Endodermal cell (in vitro differentiated cells): ENCODE measurements at places on chromosomes 5 and 9. TPM values are rescaled to one million over a fixed set of nuclear protein-coding genes. Genes with fewer than 3 reads are reported as not detected.
A peak's percentile ranks its signal among the peaks of the same experiment; 100 is the strongest.

DNA sequence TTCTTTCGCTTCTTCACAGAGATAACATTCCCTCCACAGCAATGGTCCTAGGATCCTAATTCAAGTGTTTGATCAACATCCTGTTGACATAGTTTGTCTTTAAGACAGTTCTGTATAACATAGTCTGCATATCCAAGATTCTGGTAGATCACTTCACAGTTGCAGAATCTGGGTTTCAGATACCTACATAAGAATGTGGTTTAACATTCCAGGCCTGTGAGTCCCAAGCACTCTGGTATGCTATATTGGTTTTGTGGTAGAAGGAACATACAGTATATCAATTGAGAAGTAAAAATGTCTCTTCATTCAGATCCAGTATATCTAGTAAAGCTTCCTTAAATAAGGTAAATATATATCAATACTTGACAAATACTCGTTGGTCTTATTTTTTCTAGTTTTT is 914.2 kb upstream of the CDH6 start:
- no peak for DNase-seq
- no peak overlapping the region for H3K27ac ChIP-seq
- H3K27me3 ChIP-seq, result no peaks in the 10 kb centered on the region
- H3K4me1 ChIP-seq, result no peaks in the 10 kb centered on the region

DNA sequence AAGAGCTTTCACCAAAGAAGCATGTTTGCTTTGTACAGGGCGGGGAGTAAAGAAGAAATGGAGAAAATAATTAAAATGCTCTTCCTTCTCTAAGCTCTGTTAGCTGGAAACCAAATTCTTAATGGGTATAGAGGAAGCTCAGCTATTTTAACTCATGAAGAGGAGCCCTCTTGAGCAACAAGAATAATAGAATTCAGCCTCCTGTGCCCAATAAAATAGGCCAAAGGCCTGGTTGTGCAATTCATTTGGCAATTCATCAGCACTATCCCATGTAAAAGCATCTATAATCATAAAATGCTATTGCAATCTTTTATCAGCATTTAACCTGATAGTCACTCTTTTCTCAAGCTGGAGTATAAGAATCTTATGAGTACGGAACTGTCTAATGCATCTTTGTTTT is 133.6 kb upstream of the CDH6 start:
- no peaks in the 10 kb centered on the region for H3K36me3 ChIP-seq
- DNase-seq, result no peak
- no peak overlapping the region for H3K27ac ChIP-seq
- no peak overlapping the region for H3K4me3 ChIP-seq
- H3K4me1 ChIP-seq, result no peaks in the 10 kb centered on the region

GRCh38 chr5:32522429-32523143 is 62.8 kb upstream of the SUB1 start:
- no peak overlapping the region for H3K27ac ChIP-seq
- H3K4me3 ChIP-seq, result no peak overlapping the region
- H3K27me3 ChIP-seq, result peaks cover 5% of the 10 kb centered on the region
- DNase-seq, result no peak
- no peaks in the 10 kb centered on the region for H3K36me3 ChIP-seq
- no peaks in the 10 kb centered on the region for H3K4me1 ChIP-seq

- no peaks in the 10 kb centered on the region for H3K27me3 ChIP-seq
- H3K4me1 ChIP-seq, result no peaks in the 10 kb centered on the region
- H3K36me3 ChIP-seq, result no peaks in the 10 kb centered on the region
Observed at GRCh38 chr5:178058321-178059012, 54.9 kb upstream of the N4BP3 start.

DNA sequence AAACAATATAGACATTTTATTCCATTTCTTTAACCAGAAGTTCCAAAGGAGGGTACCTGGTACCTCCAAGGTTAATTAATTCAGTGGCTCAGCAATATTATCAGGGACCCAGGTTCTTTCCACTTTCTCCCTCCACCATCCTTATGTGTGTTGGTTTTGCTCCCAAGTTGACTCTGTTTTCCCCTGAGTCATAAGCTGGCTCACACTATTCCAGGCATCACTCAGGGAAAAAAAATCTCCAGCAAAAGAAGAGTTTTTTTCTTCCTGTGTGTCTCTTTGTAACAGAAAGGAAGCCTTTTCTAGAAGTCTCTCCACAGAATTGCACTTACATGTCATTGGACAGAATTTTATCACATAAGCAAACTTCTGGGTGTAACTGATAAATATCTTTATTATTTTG is 31.2 kb upstream of the GALNT10 start:
- H3K27me3 ChIP-seq, result no peaks in the 10 kb centered on the region
- no peaks in the 10 kb centered on the region for H3K36me3 ChIP-seq

Gene PDE4D
- 11.1 to 19.2 TPM (median 11.4 TPM) in 3 replicates for total RNA-seq

DNA sequence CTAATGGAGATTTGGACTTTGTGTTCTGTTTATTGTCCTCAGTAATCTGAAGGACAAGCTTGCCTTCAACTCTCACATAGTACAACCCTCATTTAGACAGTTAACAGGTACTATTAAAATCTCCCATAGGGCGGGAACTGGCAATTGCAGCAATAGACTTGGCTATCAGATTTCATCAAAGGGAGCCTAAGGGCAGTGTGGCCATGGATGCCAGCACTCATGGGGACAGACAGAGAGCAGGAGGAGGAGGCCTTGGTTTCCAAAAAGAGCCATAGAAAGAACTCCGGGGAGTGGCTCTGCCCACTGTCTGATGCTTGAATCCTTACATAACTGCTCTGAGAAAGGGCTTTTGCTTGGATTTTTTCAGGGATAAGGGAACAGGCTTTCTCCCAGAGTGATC is 6.8 kb downstream of the SLC36A1 start:
- no peaks in the 10 kb centered on the region for H3K27me3 ChIP-seq
- H3K36me3 ChIP-seq, result peaks cover 3% of the 10 kb centered on the region
- no peak for DNase-seq
- H3K27ac ChIP-seq, result no peak overlapping the region
- H3K4me1 ChIP-seq, result peaks cover 3% of the 10 kb centered on the region

Gene GFM2
- total RNA-seq, result 41.3 and 43.1 TPM in 2 replicates

DNA sequence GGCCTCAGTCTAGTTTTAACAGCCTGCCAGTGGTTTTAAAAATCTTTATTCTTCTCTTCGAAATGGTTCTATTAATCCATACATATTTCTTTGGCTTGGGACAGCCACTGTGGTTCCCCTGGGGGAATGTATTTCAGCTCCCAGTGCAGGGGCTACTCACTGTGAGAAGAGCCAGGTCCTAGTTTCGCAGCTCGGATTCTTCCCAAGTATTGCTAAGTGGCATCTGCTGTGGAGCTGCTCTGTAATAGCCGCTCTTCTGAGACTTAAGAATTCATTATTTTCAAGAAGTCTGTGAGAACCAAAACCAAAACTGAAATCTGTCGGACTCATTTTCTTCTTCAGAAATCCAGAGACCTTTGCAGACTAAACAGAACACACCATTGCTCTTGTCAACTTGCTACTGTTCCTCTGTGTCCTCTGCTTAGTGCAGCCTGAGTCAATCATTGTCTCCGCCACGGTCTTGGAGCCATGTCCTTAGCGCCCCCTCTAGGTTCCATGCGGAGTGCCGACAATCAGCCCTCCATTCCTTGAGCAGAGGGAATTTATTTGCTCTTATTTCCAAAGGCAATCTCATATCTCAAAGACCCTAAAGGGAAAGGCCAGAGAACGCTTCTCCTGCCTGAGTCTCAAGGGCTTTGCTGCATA is 478.2 kb downstream of the SPATA31D1 start:
- no peaks in the 10 kb centered on the region for H3K27me3 ChIP-seq
- no peak overlapping the region for H3K27ac ChIP-seq
- peak; percentile 90 for DNase-seq
- H3K4me1 ChIP-seq, result peaks cover 2% of the 10 kb centered on the region
- no peaks in the 10 kb centered on the region for H3K36me3 ChIP-seq
- no peak overlapping the region for H3K4me3 ChIP-seq

GRCh38 chr5:94847019-94847418 is 228.6 kb downstream of the SLF1 start:
- no peak overlapping the region for H3K27ac ChIP-seq
- DNase-seq, result no peak
- no peak overlapping the region for H3K4me3 ChIP-seq

DNA sequence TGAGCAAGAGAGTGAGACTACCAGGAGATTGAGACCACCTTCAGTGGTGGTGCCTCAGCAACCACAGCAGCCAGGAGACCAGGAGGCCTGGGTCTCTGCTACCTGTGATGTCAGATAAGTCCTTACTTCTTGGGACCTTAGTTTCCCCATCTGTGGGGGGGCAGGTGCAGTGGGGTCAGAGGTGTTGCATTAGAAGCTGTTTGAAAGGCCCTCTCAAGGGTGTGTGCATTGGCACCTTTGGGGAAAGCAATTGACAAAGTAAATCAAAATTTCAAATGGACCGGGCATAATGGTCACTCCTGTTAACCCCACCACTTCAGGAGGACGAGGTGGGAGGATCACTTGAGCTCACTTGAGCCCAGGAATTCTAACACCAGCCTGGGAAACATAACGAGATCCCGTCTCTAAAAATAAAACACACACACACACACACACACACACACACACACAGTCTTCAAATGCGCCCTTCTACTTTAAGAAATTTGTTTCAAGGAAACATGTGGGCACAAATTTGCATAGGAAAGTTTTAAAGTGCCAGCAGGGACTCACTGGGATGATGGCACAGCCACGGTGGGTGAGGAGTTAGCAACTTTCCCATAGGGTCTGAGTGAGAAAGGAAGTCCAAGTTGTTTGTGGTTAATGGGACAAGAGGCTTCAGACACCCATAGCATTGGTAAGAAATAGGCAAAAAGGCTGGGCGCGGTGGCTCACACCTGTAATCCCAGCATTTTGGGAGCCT is 1.3 kb upstream of the AK1 start:
- H3K4me1 ChIP-seq, result peaks cover 8% of the 10 kb centered on the region
- no peaks in the 10 kb centered on the region for H3K36me3 ChIP-seq
- H3K27ac ChIP-seq, result no peak overlapping the region
- H3K27me3 ChIP-seq, result no peaks in the 10 kb centered on the region
- no peak overlapping the region for H3K4me3 ChIP-seq

DNA sequence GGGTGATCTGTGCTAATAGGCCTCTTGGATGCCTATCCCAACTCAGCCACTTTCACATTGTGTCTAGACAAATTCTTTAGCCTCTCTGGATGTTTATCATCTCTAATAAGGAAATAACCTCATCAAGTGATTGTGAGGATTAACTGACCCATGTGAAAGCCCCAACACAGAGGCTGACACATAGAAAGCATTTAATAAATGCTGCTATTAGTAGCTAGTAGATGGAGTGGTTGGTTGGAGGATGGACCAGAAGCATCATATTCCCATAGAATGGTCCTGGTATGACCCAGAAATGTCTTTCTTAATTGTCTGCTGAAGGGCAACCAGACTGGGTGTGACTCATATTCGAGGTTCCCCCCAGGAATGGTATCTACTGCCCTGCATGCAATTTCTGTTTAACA is 124.4 kb downstream of the PIK3R1 start:
- H3K4me1 ChIP-seq, result no peaks in the 10 kb centered on the region
- no peak overlapping the region for H3K27ac ChIP-seq

GRCh38 chr5:170204202-170204601 is 28.6 kb upstream of the C5orf58 start:
- H3K4me3 ChIP-seq, result no peak overlapping the region
- DNase-seq, result no peak
- H3K4me1 ChIP-seq, result peaks cover 20% of the 10 kb centered on the region
- H3K27ac ChIP-seq, result no peak overlapping the region

Gene SPAG8
- 1.0 and 1.4 TPM in 2 replicates for total RNA-seq

DNA sequence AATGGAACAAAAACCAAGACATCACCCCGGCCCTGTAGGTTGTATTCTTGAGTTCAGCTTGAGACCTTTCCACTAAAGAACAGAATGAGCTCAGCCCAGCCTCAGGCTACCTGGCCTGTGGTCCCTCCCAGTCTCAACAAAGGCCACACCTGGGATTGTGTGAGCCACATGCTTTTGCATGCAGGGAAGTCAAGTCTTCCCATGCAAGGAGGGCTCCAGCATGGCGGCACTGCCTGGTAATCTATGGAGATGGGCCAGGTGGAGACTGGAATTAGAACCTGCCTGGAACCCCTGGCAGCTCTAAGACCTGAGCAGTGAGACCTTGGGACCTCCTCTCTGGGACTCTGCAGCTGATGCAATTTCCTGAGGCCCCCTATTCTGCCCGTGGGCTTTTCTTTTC is 49.4 kb upstream of the OTULINL start:
- no peak overlapping the region for H3K4me3 ChIP-seq
- H3K4me1 ChIP-seq, result no peaks in the 10 kb centered on the region
- no peak overlapping the region for H3K27ac ChIP-seq

Gene C5orf34
- total RNA-seq, result 5.9 and 7.4 TPM in 2 replicates

GRCh38 chr5:16909464-16909863 is 26.6 kb downstream of the MYO10 start:
- H3K4me3 ChIP-seq, result no peak overlapping the region
- DNase-seq, result no peak
- no peaks in the 10 kb centered on the region for H3K27me3 ChIP-seq
- peaks cover 13% of the 10 kb centered on the region for H3K4me1 ChIP-seq
- H3K27ac ChIP-seq, result no peak overlapping the region

DNA sequence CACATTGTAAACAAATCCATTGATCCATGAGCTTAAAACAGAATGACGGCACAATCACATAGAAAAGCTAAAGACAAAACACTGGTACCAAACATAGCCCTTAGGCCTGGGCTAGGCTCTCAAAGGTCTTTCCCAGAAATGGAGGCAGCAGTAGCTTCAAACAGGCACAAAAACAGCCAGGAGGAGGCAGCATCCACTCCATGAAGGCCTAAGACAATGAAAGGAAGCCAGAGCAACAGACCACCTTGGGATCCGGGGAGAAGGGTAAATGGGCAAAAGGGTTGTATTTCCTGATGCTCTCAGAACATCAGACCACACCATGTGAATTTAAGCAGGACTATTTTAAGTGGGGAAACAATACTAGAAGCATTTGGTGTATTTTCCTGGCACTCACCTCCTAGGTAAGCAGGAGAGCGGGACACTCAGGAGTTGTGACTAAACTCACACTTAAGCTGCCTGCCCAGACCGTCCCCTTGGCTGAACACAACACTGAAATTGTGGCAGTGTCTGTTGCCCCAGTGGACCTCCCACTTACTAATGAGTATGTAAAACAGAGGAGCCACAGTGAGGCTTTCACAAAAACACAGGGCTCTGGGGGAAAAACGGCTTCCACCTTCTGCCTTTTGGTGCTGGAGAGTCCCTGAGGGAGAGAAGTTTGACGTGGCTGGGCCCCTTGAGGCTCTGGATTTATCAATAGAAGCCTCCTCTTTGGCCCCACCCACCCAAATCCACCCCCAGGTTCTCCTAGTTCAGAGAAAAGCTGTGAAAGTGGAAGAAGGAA is 11.9 kb downstream of the GNPDA1 start:
- no peaks in the 10 kb centered on the region for H3K27me3 ChIP-seq
- H3K36me3 ChIP-seq, result peaks cover 73% of the 10 kb centered on the region
- H3K27ac ChIP-seq, result no peak overlapping the region
- DNase-seq, result peak; percentile 77
- no peaks in the 10 kb centered on the region for H3K4me1 ChIP-seq

GRCh38 chr5:118956727-118957126 is 31.6 kb downstream of the DTWD2 start:
- no peaks in the 10 kb centered on the region for H3K36me3 ChIP-seq
- no peak for DNase-seq
- no peak overlapping the region for H3K4me3 ChIP-seq
- peaks cover 11% of the 10 kb centered on the region for H3K4me1 ChIP-seq
- H3K27me3 ChIP-seq, result no peaks in the 10 kb centered on the region
- H3K27ac ChIP-seq, result no peak overlapping the region

GRCh38 chr5:39197556-39197955 is 21.8 kb downstream of the FYB1 start:
- DNase-seq, result no peak
- H3K4me3 ChIP-seq, result no peak overlapping the region
- H3K36me3 ChIP-seq, result no peaks in the 10 kb centered on the region
- H3K27me3 ChIP-seq, result no peaks in the 10 kb centered on the region
- no peaks in the 10 kb centered on the region for H3K4me1 ChIP-seq
